ENCODE measurements at places on chromosomes 12 and 14.

GRCh38 chr12:7637615-7638014 lies 28.1 kb downstream of the APOBEC1 start:
- DNase-seq: no peak

- no peak for DNase-seq
Observed at GRCh38 chr14:76917158-76917596, 91.0 kb downstream of the LRRC74A start.

DNA sequence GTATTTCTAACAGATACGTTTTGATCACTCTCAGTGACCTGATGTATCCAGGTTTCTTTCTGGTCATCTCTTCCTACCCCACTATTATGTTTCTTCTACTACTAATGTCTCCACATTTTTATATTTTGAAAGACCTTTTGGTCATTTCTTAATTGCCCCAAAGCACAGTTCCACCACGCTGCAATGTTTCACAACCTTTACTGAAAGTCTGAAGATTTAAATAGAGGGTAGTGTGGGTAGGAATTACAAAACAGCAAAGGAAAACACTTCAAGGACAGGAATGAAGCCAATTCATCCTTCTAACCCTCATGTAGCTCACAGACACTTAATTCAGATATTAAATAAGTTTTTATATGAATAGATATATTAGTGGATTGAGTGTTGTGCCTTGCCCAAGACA lies 36.1 kb upstream of the SLC16A7 start:
- no peak for DNase-seq

- no peak for DNase-seq
Observed at GRCh38 chr12:70002097-70002911, 177.3 kb downstream of the MYRFL start.

DNA sequence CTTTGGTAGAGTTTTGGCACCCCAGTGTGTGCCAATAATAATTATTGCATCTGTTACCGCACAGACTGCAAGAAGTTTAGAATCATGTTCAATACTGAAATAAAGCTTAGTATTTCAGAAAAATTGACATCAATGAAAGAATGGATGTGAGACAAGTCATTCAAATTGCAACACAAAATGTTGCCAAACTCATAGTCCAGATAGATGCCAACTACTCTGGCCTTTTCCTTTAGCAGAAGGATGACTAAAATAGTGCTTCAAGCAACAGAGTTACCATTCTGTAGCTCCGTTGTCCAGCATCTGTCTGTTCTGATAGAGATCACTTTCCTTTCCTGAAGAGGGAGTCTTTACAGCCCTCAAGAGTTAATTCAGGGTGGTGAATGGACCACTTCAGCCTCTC lies 77.5 kb downstream of the LIN7A start:
- DNase-seq: no peak

- DNase-seq: no peak
Observed at GRCh38 chr12:44021471-44021971, 185.6 kb downstream of the TMEM117 start.

Measured in activated CD4-positive, alpha-beta T cell treated with anti-CD3 and anti-CD28 coated beads, Interleukin-2, amount 10 ng/mL, durations not matched to agents 7 days and 5 days (primary cell).